Cortex of kidney (tissue), 1 donor: ENCODE measurements at places on chromosomes 12 and 14.

DNA sequence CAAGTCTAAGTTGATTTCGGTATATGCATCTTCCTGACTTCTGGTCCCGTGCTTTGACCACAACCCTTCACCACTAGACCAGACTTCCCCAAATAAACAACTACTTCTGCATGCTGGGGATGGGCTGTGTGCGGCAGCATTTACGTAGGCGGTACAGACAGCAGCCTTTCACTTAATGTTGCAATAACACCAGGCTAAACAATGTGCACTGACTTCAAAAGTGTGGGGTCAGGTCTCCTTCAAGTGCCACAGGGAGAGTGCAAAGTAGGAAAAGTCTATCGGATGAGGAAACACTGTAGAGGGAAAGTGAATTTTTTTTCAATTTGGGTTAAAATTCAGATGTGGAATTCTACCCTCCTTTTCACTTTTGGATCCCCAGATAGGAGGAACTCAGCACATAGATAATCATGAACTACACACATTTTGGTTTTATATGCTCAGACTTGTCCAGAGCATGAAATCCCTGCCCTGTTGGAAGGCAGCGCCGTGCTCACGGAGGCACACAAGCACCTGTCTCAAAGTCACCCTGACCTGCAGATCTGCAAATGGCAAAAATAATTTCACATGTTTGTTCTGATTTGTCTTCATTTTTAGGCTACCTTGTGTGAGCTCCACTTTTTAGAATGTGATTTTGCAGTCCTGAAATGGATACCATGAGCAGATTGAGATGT lies 3.6 kb upstream of the FOS start:
- DNase-seq, result no peak

GRCh38 chr14:100027771-100028490 lies 37.3 kb upstream of the EVL start:
- DNase-seq, result no peak

DNA sequence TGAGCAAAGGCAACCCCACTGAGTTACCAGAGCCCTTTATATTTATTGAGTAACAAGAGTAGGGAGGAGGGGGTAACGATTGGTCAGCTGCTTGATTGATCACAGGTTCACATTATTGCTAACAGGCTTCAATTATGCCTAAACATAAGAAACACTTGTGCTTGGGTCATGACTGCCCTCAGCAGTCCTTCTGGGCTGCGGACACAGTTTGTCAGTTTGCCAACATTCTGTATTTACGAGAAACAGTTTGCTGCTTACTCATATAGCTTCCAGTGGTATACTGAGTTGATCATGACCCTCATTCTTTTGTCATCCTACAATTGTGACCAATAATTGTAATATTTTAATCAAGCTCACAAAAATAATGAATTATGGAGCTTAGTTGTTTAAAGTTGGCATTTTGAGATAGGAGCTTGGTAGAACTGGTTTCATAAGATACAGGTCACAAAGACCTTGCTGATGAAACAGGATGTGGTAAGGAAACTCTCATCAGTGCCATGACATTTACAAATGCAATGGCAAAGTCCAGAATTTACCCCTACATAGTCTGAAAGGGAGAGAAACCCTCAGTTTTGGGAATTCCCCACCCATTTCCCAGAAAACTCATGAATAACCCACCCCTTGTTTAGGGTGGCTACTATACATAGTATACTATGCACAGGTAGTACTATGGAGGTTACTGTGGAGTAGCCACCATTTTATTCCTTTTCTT lies 1421.0 kb upstream of the FLRT2 start:
- DNase-seq, result no peak

GRCh38 chr12:49763006-49763591 lies 21.7 kb downstream of the TMBIM6 start:
- no peak for DNase-seq
